NAMALWA (cell line): ENCODE measurements at places on chromosomes 3 and 15.

GRCh38 chr15:64842986-64843561, 1.4 kb downstream of the PLEKHO2 start:
- peak; percentile 53 for DNase-seq

DNA sequence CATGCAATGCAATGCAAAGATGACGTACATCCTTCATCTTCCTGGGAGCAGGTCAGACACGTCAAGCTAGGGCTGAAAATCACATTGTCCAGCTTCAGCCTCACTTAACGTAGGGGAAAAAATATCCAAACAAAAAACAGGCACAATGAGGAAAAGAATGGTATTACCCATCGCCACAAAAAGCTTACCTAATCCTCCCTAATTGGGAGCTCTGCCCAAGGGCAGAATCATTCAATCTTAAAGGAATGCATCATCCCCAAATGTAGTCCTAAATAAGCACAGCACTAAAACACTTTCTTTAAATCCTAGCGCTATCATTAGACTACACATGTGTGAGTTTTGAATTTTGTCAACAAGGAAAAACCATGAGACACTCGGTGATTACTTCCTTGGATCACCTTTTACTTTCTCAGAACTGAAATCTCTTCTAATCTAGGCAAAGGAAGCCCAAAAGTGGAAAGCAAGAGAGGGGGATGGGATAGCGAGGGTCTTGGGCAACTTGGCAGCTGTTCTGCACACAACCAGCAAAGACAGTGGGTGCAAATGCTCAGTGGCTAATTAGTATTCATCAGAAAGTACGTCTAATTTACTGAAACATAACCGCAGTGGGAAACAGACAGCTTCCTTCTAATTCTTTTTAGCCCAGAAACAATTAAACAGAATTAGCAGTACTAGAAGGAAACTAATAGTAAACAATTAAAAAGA, 87.4 kb downstream of the ADAMTS9 start:
- DNase-seq = no peak

- no peak for DNase-seq
Observed at GRCh38 chr15:51135276-51135675, 40.6 kb upstream of the TNFAIP8L3 start.

- no peak for DNase-seq
Observed at GRCh38 chr3:147846854-147847478, 437.8 kb downstream of the ZIC1 start.

GRCh38 chr15:90040618-90041017, 39.5 kb downstream of the ZNF710 start:
- no peak for DNase-seq

GRCh38 chr3:12966847-12967605, 106.2 kb downstream of the IQSEC1 start:
- no peak for DNase-seq

- DNase-seq = no peak
Observed at GRCh38 chr3:123168605-123169004, 33.1 kb upstream of the SEC22A start.

GRCh38 chr15:80638553-80639167, 56.5 kb upstream of the ABHD17C start:
- no peak for DNase-seq

GRCh38 chr3:113018536-113019181, 27.9 kb downstream of the GTPBP8 start:
- DNase-seq = no peak

- DNase-seq = no peak
Observed at GRCh38 chr3:74329096-74329495, 285.4 kb downstream of the CNTN3 start.
